ENCODE measurements at places on chromosomes 3 and 15.

DNA sequence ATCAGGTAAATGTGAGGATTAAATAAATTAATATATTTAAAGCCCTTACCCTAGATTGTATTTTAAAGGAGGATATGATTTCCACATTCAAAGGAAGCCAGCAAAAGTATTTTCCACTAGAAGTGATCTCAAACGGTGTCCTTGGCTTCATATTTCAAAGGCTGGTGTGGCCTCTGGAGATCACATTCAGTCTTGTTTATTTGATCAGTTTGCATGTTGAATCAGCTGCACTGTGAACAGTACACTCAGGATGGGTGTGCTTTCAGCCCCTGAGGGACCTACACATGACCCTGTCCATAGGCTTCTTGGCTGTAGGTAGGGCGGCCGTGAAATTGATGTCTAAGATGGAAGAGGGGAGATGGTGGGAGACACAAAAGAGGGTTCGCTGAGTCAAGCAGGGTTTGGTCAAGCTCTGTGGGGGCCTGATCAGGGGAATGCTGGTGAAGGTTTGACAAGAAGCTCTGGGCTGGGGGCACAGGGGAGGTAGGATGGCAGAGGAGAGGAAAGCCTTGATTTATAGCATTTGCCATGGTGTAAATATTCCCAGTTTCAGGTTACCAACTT, 21.9 kb downstream of the CYP8B1 start:
- DNase-seq = no peak

GRCh38 chr3:138389841-138390581, 41.6 kb downstream of the MRAS start:
- DNase-seq = no peak

DNA sequence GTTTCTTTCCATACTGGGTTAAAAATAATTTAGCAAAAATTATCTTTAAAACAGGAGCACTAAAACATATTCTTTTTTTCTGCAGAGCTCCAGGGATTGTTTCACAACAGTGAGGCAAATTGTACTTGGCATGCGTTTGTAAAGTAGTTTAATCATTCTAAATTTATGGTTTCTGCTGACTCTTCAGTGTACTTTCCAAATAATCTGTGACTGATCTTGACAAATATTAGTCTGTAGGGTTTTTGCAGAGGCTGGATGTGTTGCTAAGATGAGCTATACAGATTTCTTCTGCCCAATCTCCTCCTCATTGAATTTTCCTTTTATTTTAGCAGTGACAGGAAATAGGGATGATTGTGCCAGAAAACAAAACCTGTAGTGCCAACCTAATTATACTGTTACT, 328.0 kb upstream of the MANF start:
- no peak for DNase-seq

GRCh38 chr15:63051156-63052066, 8.9 kb downstream of the TPM1 start:
- DNase-seq = no peak

GRCh38 chr3:47989981-47990440, 26.2 kb downstream of the MAP4 start:
- DNase-seq = peak; percentile 93

DNA sequence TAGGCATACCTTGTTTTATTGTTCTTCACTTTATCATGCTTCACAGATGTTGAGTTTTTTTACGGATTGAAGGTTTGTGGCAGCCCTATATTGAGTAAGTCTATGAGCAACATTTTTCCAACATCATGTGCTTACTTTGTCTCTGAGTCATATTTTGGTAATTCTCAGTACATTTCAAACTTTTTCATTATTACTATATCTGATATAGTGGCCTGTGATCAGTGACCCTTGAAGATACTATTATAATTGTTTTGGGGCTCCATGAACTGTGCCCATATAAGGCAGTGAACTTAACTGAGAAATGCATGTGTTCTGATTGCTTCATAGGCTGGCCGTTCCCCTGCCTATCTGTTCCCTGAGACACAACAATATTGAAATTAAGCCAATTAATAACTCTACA, 42.8 kb upstream of the NSMCE3 start:
- DNase-seq = no peak

GRCh38 chr3:163476179-163476578, 1602.1 kb downstream of the SI start:
- DNase-seq = no peak

DNA sequence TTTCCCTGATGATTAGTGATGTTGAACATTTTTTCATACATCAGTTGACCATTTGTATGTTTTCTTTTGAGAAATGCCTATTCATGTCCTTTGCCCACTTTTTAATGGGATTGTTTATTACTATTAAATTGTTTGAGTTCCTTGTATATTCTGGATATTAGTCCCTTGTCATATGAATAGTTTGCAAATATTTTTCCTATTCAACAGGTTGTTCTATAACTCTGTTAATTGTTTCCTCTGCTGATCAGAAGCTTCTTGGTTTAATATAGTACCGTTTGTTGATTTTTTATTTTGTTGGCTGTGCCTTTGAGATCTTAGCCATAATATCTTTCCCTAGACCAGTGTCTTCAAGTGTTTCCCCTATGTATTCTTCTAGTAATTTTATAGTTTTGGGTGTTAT, 189.0 kb upstream of the RARB start:
- DNase-seq = no peak

DNA sequence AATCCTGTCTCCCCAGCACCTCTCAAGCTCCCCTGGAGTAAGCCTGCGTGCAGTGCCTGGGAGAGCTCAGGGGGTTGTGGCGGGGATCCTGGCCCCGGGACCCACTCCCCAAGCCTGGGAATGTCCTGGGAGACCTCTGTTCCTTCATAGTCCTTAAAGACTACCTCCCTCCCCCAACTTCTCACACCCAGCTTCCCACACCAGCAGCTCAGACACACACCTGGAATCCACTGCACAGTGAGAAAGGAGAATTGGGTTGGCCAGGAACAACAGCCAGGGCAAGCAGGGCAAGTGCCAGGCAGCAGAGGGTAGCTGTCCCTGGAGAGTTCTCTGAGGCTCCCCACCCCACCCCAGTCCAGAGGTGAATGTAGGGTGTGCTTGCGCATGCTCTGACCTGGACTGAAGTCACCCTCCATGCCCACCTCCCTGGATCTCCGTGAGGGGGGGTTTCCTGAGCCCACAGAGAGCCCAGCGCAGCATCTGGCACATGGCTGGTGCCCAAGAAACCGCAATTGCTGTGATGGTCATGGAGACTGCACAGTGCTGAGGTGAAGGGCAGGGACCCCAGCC, 22.2 kb downstream of the PSTPIP1 start:
- DNase-seq = no peak

- no peak for DNase-seq
These were observed 64.0 kb upstream of the RASGRF1 start for GRCh38 chr15:79154483-79155135.

DNA sequence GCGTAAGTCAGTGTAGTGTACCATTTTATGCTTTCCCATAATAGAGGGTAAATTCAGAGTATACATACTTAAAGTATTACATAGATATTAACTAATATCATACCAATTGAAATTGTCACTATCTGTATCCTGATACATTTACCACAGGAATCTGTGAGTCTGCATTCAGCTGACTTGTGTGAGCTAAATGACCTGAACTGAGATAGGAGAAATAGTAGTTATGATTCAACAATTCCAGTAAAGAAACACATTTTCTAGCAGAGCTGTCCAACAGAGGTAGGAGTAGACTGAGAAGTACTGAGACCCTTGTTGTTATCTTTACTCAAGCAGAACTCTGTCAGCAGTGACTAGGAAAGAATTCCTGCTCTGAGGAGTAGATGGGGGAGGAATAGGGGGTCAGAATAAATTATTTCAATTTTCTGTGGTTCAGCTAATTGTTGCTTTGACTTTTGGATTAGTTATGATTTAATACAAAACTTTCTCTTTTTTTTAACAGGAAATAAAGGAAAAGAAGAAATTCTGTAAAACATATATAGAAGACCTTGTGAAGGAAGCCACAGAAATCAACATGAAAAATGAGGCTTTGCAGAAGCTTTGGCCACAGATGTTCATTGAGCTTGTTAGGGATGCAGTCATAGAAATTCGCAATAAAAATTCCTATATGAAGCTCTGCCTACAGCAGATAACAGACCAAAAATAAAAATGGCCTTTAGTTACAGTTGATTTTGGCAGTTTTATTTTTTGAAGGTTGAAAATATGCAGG, 66.2 kb upstream of the THSD4 start:
- no peak for DNase-seq

DNA sequence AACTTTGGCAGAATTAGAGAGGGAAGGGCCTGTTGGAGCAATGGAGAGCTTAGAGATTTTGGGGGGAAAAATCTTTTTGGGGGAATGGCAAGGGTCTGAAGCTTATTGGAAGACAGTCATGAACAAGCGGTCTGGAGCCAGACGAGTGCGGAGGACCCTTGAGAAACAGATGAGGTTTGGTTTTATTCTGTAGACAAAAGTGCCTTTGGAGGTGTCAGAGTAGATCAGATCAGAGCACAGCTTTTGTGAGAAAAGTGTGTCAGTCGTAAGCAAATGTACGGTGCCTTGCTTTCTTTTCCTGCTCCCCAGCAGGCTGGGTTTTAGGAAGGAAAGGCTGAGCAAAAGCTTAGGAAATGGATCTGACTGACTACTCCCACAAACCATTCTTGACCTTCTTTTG, 236.8 kb upstream of the TPRG1 start:
- DNase-seq = no peak

DNA sequence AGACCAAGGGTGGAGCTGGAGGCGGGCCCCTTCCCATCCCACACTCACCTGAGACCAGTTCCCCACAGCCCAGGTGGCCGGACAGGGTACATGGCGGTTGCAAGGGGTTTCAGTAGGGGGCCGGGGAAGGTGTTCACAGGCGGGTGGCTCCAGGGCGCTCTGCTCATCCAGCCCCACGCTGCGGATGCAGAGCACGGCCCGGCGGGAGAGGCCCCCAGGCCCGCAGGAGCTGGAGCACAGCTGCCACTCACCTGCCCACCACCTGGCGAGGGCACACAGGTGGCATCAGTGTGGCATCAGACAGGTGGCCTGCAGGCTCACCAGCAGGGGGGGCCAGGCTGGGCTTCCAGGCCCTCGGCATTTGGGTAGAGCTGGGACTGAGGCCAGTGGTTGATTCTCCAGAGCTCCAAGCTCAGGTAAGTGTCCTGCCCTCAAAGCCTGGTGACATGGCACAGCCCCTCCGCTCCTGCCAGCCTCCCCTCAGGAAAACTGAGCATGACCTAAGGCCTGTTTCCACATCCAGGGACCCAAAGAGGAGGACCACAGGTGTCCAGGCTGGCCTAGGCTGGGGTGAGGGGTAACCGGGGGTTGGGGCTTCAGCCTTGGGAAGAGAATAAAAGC, 43.8 kb downstream of the ADAMTS7 start:
- no peak for DNase-seq

DNA sequence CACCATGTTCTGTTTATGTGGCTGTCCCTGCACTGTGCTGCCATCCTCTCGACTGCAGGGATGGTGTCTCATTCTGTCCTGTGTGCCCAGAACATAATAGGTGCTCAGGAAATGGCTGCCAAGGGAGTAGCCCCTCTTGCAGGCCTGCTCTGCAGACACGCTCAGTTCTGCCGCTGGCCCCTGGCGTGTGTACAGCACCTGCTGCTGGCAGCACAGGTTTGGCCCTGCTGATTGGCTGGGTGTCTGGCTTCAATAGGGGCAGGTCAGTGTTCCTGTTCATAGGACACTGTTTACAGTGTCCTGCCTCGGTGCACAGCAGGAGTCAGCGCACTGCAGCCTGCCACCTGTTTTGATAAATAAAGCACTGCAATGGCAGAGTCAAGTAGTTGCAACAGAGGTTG, 146.9 kb downstream of the DNAJB8 start:
- no peak for DNase-seq

- peak; percentile 48 for DNase-seq
These were observed 107.2 kb upstream of the RASGRP1 start for GRCh38 chr15:38671675-38672254.

GRCh38 chr3:53230789-53231188, 25.0 kb downstream of the TKT start:
- no peak for DNase-seq

GRCh38 chr3:24480497-24480896, 14.2 kb downstream of the THRB start:
- no peak for DNase-seq

GRCh38 chr3:27614592-27614991, 107.5 kb downstream of the EOMES start:
- DNase-seq = no peak

- no peak for DNase-seq
These were observed 60.8 kb upstream of the ZBTB38 start for GRCh38 chr3:141307351-141308059.

GRCh38 chr3:107757140-107757539, 234.4 kb downstream of the BBX start:
- no peak for DNase-seq

- DNase-seq = no peak
These were observed 1.9 kb downstream of the TF start for GRCh38 chr3:133747907-133748639.

DNA sequence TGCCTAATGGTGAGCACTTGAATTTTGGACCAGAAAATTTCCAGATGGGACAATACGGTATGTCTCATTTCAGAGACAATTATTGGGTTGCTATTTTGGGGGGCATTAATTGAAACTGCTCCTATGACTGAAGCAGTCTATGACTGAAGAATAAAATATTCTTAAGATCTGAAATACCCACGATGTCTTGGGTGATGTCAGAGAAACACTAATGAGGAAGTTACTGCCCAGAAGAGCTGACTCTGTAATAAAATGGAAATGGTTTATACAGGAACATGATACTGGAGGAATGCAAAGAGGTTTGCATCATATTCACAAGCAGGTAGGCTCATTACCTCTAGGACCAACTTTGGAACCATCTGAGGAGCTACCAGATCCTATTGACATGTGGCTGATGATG, 68.7 kb downstream of the IL12A start:
- DNase-seq = no peak

GRCh38 chr3:111676211-111677006, 81.3 kb upstream of the ZBED2 start:
- no peak for DNase-seq

DNA sequence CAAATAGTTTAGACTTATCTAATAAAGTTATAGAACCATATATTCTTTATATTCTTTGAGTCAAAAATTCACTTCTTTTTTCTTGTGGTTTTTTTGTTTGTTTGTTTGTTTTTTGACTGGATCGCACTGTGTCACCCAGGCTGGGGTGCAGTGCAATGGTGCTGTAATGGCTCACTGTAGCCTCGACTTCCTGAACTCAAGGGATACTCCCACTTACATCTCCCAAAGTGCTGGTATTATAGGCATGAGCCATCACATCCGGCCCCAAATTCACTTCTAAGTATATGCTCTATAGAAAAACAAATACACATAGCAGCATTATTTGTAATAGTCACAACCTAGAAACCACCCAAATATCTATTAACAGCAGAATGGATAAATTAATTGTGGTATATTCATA, 13.7 kb upstream of the SLTM start:
- DNase-seq = no peak

GRCh38 chr3:124263168-124263567, 271.2 kb upstream of the ROPN1 start:
- DNase-seq = no peak

- peak; percentile 88 for DNase-seq
These were observed 55.4 kb downstream of the ABHD2 start for GRCh38 chr15:89143503-89144162.

Data from pons (tissue), 1 donor.